Hematopoietic multipotent progenitor cell treated with erythropoietin and hydrocortisone succinate and interleukin-3 and kit ligand, for 4 days (in vitro differentiated cells): ENCODE measurements at places on chromosomes 6 and 20.

DNA sequence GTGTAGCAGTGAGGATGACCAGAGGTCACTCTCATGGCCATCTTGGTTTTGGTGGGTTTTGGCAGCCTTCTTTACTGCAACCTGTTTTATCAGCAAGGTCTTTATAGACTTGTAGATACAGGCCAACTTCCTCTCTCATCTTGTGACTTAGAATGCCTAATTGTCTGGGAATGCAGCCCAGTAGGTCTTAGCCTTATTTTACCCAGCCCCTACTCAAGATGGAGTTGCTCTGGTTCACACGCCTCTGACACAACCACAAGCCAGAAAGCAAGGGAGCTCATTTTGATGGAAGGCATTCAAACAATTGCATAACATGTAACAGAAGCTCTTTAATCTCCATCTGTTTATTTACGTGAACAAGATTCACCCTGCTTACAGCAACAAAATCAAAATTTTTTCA, 492.0 kb upstream of the SULF2 start:
- DNase-seq: no peak

DNA sequence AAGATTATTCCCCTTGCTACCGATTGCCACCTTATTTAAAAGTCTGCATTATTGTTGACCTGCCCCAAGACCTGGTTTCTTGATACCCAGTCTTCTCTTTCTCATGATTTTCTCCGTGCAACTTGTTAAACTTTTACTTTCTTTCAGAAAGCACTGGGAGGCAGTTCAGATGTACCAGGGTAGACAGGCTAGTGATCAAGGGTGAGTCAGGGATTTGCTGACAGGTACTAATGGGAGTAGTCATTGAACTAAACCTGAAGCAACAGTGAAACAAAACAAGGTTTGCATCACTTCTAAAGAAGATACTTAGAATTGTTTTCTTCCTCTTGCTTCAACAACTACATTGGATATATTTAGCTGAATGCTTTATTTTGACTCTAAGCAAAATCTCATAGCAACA, 124.4 kb downstream of the KCNQ5 start:
- no peak for DNase-seq

DNA sequence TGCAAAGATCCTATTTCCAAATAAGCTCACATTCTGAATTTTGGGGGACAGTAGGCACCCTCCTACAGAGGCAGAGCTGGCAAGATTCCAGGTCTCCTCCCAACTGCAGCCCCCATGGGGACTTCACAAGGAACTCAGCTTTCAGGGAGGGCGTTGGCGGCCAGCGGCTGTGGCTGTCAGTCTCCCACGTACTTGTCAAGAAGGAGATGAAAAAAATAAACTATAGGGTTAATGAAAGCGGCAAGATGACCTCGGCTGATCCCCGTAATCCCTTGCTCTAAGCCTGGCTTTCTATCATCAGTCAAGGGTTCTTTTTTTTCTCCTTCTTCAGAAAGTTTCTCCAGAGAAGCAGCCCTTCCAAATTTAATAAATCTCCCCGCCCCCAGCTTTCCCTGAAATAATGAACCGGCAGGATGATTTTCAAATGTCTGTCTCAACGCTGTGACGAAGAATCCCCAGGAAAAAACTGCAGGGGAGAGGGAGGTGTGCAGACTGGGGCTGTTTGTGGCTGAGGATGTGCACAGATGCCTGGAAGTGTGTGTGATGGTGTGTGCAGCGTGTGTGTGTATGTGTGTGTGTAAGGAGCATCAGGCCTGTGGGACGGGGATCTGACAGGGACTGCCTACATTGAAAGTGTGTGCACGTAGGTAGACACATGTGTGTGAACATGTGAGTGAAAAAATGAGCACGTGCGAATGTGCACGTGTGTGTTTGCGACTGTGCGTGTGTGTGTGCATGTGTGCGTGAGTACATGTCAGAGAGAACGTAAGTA, 78.7 kb downstream of the SLC2A10 start:
- no peak for DNase-seq

GRCh38 chr20:4833074-4833728, 111.5 kb downstream of the PRND start:
- DNase-seq: no peak
